ENCODE measurements at places on chromosomes 4 and X. TPM values are rescaled to one million over a fixed set of nuclear protein-coding genes. Genes with fewer than 3 reads are reported as not detected.

DNA sequence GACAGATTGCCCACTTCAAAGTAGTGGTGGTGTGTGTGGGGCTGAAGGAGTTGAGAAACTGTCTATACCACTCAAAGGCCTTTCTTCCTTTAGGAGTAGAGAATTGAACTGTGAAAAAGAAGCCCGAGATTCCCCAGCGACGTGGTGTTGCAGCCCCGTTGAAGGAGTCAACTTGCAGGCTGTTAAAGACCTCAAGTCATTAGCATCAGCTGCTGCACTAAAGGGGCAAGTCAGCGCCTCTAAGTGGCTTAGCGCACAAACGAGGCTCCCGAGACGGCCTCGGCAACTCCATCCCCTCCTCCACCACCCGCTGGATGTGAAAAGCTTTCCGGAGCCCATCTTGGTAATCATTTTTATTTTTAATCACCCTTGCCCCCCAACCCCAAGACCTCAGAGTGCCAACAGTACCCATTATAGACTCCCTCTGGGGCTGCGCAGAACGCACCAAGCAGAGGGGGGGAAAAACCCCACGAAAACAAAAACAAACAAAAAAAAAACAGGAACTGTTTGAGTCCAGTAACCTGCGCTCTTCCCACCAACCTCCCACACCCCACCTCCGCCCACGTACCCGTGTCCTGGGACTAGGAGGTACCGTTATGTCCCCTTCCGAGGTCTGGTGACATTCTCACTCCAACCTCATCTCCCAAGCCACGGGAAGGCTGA lies 913 bp upstream of the PRDM8 start:
- H3K27ac ChIP-seq: no peak overlapping the region
- DNase-seq: no peak
- H3K36me3 ChIP-seq: no peaks in the 10 kb centered on the region
- peak overlapping the region; percentile 43 for H3K4me3 ChIP-seq
- peaks cover 18% of the 10 kb centered on the region for H3K27me3 ChIP-seq
- H3K4me1 ChIP-seq: peaks cover 13% of the 10 kb centered on the region

DNA sequence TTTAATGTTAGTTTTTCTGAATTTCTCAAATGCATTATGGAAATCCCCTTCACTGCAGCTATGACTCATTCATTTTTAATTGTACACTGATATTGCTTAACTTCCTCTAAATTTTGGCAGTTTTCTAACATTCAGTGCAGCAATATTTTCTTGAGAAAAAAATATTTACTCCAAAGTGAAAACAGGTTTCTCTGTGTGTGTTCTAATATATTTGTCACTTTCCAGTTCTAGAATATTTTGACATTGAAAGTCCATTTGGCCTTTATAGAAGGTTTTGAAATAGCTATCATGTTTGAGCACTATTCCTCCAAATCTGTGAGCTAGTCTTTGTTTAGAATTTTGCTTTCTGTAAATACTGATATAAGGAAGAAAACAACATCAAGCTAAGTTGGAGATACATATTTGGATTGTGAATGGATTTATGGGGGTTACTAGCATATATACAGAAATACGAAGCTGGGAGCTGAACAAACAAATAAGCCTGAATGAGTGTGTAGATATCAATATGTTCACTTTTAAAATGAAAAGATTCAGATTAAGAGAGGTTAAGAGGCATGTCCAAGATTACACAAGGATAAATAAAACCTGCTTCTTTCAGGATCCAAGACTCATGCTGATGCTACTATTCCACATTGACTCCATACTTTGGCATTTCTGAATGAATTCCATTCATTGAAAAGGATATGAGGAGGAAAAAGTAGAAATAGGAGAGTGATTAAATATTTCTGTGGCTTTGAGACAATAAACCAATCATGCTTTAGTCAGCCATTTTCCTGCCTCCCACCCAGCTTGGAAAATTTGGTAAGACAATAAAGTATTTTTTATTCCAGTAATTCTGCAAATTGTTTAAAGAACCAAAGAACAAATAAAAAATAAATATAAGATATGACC lies 57.3 kb upstream of the SLIT2 start:
- no peak for DNase-seq
- no peaks in the 10 kb centered on the region for H3K36me3 ChIP-seq
- H3K27ac ChIP-seq: no peak overlapping the region
- no peaks in the 10 kb centered on the region for H3K27me3 ChIP-seq
- H3K4me3 ChIP-seq: no peak overlapping the region

The GLRA3 gene
- total RNA-seq: not detected

The PASD1 gene
- total RNA-seq: not detected

GRCh38 chrX:8191022-8191421 lies 20.0 kb upstream of the VCX2 start:
- no peak overlapping the region for H3K4me3 ChIP-seq
- no peak overlapping the region for H3K27ac ChIP-seq
- no peaks in the 10 kb centered on the region for H3K27me3 ChIP-seq
- H3K36me3 ChIP-seq: no peaks in the 10 kb centered on the region

GRCh38 chrX:104041003-104041402 lies 1.2 kb downstream of the H2BW2 start:
- no peaks in the 10 kb centered on the region for H3K36me3 ChIP-seq
- H3K27ac ChIP-seq: no peak overlapping the region
- no peaks in the 10 kb centered on the region for H3K4me1 ChIP-seq
- no peak for DNase-seq
- no peaks in the 10 kb centered on the region for H3K27me3 ChIP-seq
- no peak overlapping the region for H3K4me3 ChIP-seq

DNA sequence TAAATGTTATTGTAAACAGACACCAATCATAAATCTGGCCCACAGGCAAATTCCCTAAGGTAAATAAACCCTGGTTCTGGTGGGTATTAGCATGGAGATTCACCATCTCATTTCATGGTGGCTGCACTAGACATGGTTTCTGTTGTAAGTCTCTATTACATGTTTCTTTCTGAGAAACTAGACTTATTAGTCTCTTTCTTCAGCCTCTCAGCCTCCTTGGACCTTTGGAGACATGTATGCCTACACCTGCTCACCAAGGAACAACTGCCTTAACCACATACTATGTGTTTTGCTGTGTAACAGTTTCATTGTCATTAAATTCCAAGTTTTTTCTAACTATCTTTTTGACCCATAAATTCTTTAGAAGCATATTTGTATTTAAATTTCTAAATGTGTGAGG lies 13.1 kb downstream of the DDIT4L start:
- DNase-seq: no peak
- H3K4me1 ChIP-seq: no peaks in the 10 kb centered on the region
- H3K4me3 ChIP-seq: no peak overlapping the region
- H3K36me3 ChIP-seq: no peaks in the 10 kb centered on the region
- H3K27ac ChIP-seq: no peak overlapping the region

DNA sequence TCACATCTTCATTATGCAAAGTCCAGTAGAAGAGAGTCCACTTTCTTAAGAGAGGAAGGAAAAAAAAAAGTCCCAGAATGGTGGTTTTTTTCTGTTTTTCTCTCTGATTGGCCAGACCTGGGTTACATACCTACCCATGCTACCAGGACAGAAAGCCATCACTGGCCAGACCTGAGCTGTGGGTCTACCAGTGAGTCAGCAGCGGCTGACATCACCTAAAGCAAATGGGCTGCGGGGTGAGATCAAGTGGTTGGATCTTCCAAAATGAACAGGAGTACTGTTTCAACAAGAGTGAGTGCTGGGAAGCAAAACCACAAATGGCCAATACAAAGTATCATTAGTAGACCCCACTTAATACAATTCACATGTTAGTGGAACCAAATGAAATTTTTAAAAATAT lies 1.6 kb upstream of the NDST3 start:
- no peaks in the 10 kb centered on the region for H3K36me3 ChIP-seq
- H3K4me3 ChIP-seq: no peak overlapping the region
- H3K4me1 ChIP-seq: no peaks in the 10 kb centered on the region

Measured in ascending aorta (tissue), 2 donors.